NCI-H1092 treated with DMSO at 0.1 percent for 48 hours (cell line): ENCODE measurements at places on chromosomes 16 and 17.

GRCh38 chr17:73045724-73046123 lies 46.8 kb downstream of the SLC39A11 start:
- DNase-seq: no peak

- DNase-seq: peak; percentile 41
Measured at GRCh38 chr16:54817432-54817831, 113.2 kb upstream of the IRX5 start.

DNA sequence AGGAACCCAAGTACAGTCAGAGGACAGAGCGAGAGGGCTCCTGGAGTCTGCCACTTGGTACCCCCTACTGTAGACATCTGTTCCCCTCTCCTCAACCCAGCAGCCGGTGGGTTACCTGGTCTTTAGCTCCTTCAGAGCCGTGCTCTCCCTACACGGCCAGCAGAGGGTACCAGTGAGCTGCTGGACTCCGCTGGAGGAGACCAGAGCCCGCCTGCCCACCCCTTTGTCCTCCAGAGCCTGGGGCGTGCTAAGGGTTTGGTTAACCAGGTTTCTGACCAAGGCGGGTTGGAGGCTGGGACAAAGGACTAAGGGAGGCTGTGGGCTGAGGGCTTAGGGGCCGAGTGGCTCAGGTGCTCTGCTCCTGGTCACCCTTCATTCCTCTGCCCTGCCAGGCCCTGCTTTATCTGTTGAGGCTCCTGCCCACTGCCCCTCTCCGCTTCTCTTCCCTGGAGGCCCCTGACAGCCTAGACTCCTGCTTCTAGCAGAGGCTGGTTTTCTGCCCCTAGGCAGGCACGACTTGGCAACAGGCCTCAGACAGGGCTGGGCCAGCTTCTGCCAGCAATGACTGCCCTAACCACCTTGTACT lies 2.7 kb upstream of the HSD11B2 start:
- DNase-seq: peak; percentile 78

DNA sequence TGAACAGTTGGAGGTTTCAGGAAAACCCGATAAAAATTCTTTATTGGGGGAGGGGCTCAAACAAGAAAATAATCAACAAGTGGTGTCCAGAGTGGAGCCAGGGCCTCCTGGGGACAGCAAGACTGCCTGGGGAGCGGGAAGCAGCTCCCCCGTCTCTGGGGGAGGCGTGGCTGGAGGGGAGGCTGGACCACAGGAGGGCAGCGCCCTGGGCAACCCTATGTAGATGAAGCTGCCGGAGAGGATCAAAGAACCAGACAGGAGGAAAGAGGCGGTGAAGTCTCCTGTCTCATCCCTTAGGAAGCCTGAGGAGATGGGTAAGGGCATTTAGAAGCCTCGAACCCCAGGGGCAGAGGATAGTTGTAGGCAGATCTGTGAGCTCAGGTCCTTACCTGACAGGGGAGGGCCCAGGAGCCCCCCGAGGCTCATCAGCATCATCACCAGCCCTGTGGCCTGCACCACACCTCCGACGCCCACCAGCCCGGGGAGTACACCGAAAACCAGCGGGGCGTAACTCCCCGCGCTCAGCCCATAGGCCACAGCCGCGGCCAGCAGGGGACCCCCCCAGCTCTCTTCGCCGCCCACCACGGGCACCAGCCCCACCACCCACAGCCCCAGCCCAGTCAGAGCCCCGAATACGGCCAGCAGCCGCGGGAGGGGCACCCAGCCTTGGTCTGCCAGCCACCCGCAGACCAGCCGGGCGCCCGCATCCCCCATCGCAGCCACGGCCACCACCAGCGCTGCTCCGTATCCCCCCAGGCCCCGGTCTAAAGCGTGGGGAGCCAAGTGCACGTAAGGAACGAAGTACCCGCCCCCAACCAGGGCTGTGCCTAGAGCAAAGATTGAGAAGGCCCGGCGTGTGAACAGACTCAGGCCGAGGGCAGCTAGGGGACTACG lies 2.0 kb downstream of the SLC16A11 start:
- no peak for DNase-seq

- DNase-seq: peak; percentile 2
Measured at GRCh38 chr17:17063546-17064122, 21.4 kb downstream of the MPRIP start.

- no peak for DNase-seq
Measured at GRCh38 chr17:7323731-7324437, 5.3 kb downstream of the NEURL4 start.

GRCh38 chr16:62903961-62904502 lies 867.8 kb upstream of the CDH8 start:
- DNase-seq: no peak

DNA sequence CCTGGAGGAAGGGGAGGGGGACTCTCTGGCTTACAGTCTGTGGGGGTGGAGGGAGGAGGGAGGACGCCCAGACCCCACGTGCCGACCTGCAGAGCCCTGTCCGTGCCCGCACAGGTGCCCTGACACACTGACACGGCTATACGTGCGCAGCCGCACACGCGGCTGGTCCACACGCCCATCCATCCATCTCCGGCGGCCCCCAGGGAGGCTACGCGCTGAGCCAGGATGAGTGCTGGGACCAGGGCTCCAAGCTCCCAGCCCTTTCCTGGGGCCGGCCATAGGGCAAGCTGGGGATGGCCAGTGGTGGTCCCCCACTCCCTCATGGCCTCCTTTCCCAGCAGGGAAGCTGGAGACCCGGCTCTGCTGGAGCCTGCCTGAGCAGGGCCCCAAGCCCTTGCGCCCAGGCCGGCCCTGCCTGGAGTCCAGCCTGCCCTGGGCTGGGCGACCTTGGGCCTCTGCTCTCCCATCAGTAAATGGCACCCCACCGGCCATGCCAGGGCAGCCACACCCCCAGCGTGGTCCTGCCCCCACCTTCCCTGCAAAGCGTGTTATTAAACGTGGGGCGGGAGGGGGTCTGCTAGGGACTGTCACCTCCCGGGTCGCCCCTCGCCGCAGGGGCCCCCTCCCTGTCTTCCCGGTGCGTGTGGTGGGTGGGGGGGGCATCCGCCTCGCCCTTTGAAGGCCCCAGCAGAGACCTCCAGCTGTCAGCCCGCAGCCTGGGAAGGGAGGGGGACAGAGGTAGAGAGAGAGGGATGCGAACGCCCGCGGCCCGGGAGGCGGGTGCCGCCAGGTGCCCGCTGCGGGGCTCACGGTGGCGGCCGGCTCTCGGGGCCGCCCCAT lies 863 bp downstream of the CASKIN1 start:
- no peak for DNase-seq
